ENCODE measurements at places on chromosomes 3 and 15. TPM values are rescaled to one million over a fixed set of nuclear protein-coding genes. Genes with fewer than 3 reads are reported as not detected.

DNA sequence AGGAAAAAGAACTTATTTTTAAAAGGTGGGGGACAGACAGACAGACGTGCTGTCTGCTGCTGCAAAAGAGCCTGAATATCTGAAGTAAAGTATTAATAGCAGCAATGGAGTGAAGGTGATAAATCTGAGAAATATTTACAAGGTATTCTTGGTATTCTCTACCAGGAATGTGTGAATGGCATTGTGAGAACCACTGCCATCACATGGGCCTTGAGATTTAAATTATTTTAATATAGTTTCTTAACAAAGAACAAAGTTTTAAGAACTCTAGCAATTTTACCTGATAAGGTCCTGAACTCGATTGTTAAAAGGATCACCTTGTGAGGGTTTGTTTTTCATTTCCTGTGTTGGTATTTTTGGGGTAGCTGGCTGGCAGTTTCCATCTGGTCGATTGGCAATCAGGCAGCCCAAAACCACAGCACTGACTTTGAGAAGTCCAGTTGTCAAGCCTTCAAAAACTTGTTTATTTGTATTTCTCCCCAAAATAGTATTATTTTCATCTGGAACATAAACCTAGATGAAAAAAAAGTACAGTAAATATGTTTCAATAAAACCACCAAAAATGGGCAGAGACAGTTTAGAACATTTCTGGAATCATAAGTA, 97.3 kb downstream of the ISL2 start:
- DNase-seq = no peak

DNA sequence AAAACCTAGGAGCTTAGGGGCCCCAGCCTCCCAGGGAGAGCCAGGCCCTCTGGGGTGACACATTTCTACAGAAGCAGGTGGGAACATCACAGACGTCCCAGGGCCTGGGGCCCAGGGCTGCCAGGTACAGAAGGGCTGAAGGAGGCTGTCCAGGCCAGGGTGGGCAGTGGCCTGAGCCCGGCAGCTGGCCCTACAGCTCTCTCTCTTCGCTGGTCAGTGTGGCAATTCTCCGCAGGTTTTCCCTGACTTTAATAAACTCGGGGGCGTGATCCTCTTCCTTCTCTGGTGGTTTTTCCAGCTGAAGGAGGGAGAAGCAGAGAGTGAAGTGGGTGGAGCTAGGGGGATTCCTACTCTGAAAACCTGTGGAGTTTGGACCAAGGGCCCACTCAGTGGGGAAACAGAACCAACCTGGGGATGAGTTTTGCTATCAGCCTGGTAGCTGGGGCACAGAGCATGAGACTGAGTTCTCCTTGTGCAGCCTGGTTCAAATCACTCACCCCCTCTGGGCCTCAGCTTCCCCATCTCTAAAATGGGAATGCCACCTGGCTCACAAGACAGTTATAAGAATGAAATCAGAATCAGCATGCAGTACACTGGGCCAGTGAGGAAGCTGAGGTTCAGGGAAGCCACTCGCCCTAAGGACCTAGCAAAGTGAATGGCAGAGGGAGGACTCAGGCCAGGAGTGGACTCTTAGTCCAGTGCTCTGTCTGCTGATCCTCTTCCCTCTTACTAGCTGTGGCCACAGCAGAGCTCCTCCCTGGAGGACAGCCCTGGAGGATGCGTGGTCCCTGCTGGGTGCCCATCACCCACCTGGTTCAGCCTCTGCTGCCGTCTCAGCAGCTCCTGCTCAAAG, 10.6 kb downstream of the FAM107A start:
- DNase-seq = no peak

- DNase-seq = no peak
Observed at GRCh38 chr3:48222616-48223513, at the start of gene CAMP. TSS of gene CAMP (plus strand) at chr3:48223495. CDS start at chr3:48223512, 17 bp downstream.

GRCh38 chr3:24363242-24363641, 131.4 kb downstream of the THRB start:
- no peak for DNase-seq

DNA sequence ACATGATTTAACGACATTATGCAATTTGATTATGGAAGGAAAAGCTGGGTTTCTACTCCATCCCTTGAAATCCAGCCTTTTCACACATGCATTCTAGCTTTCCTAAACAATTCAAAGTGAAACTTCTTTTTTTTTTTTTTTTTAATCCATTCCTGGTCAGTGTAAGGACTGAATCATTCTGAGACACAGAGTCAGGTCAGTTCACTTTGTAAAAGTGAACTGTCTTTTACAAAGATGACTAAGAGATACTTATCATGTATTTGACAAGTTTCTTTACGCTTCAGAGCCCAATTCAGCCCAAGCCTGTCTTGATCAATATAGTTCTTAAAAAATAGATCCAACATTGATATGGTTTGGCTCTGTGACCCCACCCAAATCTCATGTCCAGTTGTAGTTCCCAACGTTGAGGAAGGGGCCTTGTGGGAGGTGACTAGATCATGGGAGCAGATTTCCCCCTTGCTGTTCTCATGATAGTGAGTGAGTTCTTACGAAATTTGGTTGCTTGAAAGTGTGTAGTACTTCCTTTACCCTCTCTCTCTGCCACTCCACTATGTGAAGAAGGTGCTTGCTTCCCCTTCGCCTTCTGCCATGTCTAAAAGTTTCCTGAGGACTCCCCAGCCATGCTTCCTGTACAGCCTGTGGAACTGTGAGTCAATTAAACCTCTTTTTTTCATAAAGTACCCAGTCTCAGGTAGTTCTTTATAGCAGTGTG, 345.6 kb upstream of the THBS1 start:
- no peak for DNase-seq

DNA sequence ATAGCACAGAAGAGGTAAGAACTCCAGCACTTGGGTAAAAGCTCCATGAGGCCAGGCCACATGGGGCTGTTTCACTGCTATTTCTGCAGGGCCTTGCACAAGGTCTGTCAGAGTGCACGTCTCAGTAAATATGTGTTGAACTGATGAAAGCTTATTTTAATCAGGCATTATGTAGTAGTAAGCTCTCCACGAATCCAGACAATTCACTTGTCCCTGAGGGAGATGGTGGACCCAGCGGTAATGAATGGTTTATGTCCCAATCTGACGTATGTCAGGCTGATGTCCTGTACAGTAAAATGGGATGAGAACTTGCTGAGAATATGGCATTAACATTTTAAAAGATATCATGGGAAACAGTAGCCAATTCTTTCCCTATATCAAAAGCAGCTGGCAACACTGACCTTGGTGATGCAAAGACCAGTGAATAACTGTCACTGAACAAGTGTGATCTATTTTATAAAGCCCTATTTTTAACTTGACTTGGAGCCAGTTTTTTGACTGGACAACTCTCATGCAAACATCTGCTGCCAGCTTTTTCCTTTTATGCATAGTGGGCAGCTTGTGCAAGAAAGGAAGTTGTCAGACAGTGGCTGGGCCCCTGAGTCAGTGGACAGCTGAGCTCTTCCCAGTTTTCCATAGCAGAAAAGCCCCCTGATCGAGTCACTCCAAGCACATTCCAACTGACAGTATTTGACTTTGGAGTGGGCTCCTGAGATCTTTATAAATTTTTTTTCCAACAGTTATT, 519.8 kb upstream of the MDFIC2 start:
- no peak for DNase-seq

DNA sequence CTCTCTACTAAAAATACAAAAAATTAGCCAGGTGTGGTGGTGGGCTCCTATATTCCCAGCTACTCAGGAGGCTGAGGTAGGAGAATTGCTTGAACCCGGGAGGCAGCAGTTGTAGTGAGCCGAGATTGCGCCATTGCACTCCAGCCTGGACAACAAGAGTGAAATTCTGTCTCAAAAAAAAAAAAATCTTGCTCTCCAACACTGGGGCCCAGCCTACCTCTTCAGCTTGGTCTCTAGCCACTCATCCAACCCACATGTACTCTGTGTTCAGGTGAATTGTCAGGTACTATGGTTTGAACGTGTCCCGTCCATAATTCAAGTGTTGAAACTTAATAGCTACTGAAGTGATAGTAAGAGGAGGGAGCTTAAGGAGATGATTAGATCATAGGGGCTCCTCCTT, 22.4 kb upstream of the RAB7A start:
- DNase-seq = no peak

GRCh38 chr3:115772951-115773350, 149.6 kb downstream of the GAP43 start:
- no peak for DNase-seq

Gene GP9
- total RNA-seq = not detected

Gene DUT
- total RNA-seq = 140 TPM
